ENCODE measurements at places on chromosomes 7 and 10.

DNA sequence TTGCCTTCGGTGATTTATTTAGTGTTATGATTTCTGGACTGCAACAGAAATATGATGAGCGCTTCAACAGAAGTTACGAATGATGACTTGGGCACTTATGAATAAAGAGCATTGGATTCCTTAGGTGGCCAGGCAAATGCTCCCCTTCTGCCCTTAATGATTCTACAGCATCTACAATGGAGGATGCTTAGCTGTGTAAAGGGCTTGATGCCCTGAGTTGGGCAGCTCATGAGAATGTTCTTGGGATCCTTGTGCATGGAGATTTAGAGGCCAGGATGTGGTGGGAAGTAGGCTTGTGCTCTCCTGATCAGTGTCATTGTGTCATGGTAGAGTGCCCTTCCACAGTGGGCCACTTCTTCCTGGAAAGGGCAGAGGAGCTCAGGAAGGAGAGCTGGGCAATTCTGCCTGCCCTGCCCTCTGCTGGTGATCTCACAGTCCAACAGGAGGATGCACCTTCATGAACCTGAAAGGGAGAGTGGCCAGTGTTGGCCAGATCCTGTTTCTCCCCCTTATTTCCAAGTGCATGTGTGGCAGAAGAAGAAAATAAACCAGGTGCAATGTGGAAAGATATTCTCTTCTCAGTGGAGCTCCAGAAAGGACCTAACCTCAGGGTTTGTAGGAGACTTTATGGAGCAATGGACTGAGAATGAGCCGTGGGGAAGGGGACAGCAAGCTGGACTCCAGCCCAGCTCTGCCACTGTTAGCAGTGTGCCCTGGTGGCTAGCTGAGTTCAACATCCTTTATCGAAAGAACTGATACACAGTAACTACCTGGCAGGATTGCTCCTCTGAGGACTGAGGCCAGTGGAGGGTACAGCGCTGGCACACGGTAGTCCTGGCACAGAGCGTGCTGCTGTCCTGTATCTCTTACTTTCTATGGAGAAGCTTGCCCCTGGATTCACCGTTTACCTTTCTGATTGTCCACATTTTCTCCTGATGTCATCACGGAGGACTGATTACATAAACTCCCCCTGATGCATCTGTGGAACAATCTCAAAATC is 182.9 kb downstream of the BMPER start:
- no peak for DNase-seq

DNA sequence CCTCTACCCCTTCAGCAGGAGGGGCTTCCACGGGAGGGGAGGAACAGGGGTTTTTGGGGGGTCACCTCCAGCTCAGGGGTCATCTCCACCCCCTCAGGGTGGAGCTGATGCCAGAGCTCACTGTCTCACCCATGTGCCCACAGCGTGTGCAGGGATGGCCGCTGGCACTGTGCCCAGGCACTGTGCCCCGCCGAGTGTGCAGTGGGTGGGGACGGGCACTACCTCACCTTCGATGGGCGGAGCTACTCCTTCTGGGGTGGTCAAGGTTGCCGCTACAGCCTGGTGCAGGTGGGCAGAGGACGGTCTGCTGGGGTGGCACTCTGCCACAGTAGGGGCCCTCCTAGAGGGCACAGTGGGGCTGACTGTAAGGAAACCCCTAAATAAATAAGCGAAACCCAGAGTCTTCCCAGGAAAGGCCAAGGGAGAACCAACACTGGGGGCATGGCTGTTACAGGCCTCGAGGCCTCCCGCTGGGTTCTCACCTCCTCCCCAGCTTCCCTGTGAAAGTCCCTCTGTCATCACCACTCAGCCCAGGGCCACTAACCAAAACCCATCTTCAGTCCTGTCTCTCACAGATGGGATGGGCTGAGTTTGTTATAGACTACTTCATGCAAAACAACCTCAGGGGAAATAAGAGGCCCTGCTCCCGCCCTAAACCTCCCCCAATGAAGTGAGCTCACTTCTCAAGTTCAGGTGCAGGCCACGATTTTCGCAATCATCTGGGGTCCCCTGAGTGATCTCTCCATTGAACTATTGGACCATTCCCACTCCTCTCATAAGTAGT is 7.4 kb upstream of the ZNF467 start:
- DNase-seq = no peak

GRCh38 chr10:11535346-11535959 is 76.0 kb downstream of the USP6NL start:
- DNase-seq = no peak

DNA sequence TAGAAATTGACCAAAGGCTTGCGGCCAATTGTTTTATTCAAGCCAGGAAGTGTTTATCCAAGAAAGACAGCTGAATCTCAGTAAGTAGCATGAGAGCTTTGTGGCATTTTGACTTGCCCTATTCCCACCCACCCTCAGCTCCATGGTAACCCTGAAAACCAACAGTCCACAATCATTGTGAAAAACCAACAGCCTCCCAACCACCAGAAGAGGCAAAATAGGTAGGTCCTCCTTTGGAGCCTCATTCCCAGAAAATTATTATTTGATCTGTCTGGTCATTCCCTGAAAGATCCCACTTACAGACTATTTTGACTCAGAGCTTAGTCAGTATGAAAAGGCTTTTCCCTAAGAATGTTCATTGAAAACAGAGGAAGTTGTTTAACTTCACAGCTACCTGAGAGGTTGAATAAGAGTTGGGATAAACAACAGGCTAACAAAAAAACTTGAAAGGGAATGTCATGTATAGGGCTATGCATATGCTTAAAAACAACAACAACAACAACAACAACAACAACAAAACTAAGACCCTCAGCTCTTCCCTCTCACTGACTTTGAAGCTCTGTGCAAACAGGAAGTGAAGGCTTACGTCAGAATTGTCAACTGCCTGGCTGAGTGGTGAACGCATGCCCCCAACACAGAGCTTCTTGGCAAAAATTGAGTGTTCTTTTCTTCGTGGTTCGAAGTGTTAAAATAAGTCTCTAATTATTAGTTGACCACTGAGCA is 11.2 kb downstream of the KPNA7 start:
- DNase-seq = no peak

- DNase-seq = no peak
Observed at GRCh38 chr10:44607116-44607515, 222.2 kb upstream of the CXCL12 start.

DNA sequence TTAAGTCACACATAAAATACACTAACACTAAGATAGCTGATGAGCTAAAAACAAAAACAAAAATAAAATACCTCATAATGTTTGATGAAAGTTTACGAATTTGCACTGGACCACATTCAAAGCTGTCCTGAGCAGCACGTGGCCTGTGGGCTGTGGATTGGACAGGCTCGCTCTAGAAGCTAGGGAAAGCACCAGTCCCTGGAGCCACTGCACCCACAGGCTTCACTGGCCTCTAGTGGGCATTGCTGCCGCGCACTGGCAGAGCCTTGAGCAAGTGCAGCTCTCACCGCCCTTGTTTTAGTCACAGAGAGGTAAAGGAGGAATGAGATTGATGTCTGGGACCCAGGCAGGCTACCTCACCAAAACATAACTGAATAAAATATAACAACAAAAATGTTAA is 67.6 kb downstream of the PAX2 start:
- DNase-seq = no peak

GRCh38 chr10:118035354-118036005 is 11.3 kb downstream of the RAB11FIP2 start:
- DNase-seq = no peak

Data from cerebellar nuclear complex (tissue), 1 donor.